ENCODE measurements at places on chromosomes 7 and 10. TPM values are rescaled to one million over a fixed set of nuclear protein-coding genes. Genes with fewer than 3 reads are reported as not detected.

Gene KIAA1217
- 0.12 TPM for total RNA-seq

Gene KLHDC10
- 15.2 TPM for total RNA-seq

Gene AKR1B15
- not detected for total RNA-seq

Gene PALD1
- 0.10 TPM for total RNA-seq

Gene OPN1SW
- total RNA-seq: not detected

Gene CALML3
- not detected for total RNA-seq

Gene OR2A1
- not detected for total RNA-seq

Gene AEBP1
- total RNA-seq: 23.1 TPM

Gene ERVW-1
- total RNA-seq: not detected

Gene HTR5A
- not detected for total RNA-seq

Gene PPP1R9A
- total RNA-seq: 0.10 TPM

Gene HMX2
- not detected for total RNA-seq

Gene GARIN1A
- total RNA-seq: 3.4 TPM

Gene CALHM2
- 8.9 TPM for total RNA-seq

Gene CACUL1
- total RNA-seq: 26.5 TPM

Gene CHAT
- total RNA-seq: not detected

Gene CLEC5A
- total RNA-seq: not detected

Gene NKX6-2
- not detected for total RNA-seq

Gene MCM7
- 164 TPM for total RNA-seq

Gene ACSL5
- total RNA-seq: 36.0 TPM

Gene PARP12
- 108 TPM for total RNA-seq

Gene FAM25G
- total RNA-seq: not detected

Gene SSC4D
- 0.76 TPM for total RNA-seq

Gene NAT16
- total RNA-seq: not detected

Gene SGCE
- total RNA-seq: 1.9 TPM

Gene CYP17A1
- 3.2 TPM for total RNA-seq

Gene DPCD
- 1.1 TPM for total RNA-seq

Gene TRUB1
- total RNA-seq: 12.9 TPM

Gene OR2A42
- total RNA-seq: not detected

Gene GNGT1
- not detected for total RNA-seq

Gene PON2
- total RNA-seq: 4.3 TPM

Gene SPOCK2
- total RNA-seq: 546 TPM

Gene CLDN4
- total RNA-seq: 0.79 TPM

Gene GPR15LG
- not detected for total RNA-seq

Gene STRIP2
- 0.40 TPM for total RNA-seq

Gene TMEM270
- not detected for total RNA-seq

Gene GPNMB
- not detected for total RNA-seq

Gene LOXL4
- not detected for total RNA-seq

Gene EEPD1
- 4.2 TPM for total RNA-seq

Gene GALNT17
- 0.09 TPM for total RNA-seq

Gene ANKRD61
- total RNA-seq: not detected

Gene UCMA
- not detected for total RNA-seq

Gene RET
- 0.15 TPM for total RNA-seq

Gene SOSTDC1
- total RNA-seq: not detected

Gene VTI1A
- 43.5 TPM for total RNA-seq

Gene HOXA4
- total RNA-seq: not detected

Gene SPACDR
- 3.2 TPM for total RNA-seq

Gene GIMAP7
- total RNA-seq: 430 TPM

Gene SPDYE2B
- not detected for total RNA-seq

All from T-cell (primary cell).